ENCODE measurements at places on chromosomes 6 and 20. TPM values are rescaled to one million over a fixed set of nuclear protein-coding genes. Genes with fewer than 3 reads are reported as not detected.

HLA-DPB1 gene
- 2,247 TPM for polyA plus RNA-seq

CASS4 gene
- 0.34 TPM for polyA plus RNA-seq

EBF4 gene
- polyA plus RNA-seq, result 1.1 TPM

MEP1A gene
- polyA plus RNA-seq, result not detected

TINAG gene
- not detected for polyA plus RNA-seq

MYLK4 gene
- 0.08 TPM for polyA plus RNA-seq

GHRH gene
- polyA plus RNA-seq, result not detected

NCOA3 gene
- 64.7 TPM for polyA plus RNA-seq

BPIFB1 gene
- not detected for polyA plus RNA-seq

EDN1 gene
- not detected for polyA plus RNA-seq

CPXM1 gene
- 1.1 TPM for polyA plus RNA-seq

SUMO4 gene
- 0.79 TPM for polyA plus RNA-seq

HDDC2 gene
- polyA plus RNA-seq, result 80.4 TPM

All from IgD-negative memory B cell (primary cell).